ENCODE measurements at places on chromosomes 12 and 14.

- DNase-seq = no peak
Measured at GRCh38 chr14:91029456-91030217, 30.8 kb downstream of the RPS6KA5 start.

DNA sequence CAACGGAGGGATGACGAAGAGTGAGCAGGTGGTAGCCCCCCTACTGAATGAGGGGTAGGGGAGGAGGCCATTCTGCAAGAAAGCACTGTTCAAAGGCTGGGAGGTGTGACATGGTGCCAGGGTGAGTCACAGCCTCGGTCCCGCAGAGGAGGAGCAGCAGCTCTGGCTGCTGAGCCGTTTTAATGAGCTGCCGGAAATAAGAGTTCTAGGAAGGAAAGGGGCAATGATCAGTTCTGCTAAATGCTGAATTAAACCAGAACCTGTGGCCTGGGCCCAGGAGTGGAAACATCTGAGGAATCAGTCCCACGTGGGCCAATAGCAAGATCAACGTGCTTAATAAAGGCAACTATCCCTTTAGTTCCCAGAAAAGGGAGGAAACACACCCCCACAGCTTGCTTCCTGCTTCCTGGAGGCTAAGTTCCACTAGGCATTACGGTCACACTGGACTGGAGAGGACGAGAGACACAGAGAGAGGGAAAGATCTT, 3.6 kb downstream of the ABCD4 start:
- DNase-seq = no peak

GRCh38 chr12:107570721-107571120, 114.9 kb upstream of the PWP1 start:
- no peak for DNase-seq

- DNase-seq = no peak
Measured at GRCh38 chr12:104510145-104510872, 53.6 kb downstream of the CHST11 start.

- no peak for DNase-seq
Measured at GRCh38 chr14:41062826-41063225, 543.9 kb upstream of the LRFN5 start.

DNA sequence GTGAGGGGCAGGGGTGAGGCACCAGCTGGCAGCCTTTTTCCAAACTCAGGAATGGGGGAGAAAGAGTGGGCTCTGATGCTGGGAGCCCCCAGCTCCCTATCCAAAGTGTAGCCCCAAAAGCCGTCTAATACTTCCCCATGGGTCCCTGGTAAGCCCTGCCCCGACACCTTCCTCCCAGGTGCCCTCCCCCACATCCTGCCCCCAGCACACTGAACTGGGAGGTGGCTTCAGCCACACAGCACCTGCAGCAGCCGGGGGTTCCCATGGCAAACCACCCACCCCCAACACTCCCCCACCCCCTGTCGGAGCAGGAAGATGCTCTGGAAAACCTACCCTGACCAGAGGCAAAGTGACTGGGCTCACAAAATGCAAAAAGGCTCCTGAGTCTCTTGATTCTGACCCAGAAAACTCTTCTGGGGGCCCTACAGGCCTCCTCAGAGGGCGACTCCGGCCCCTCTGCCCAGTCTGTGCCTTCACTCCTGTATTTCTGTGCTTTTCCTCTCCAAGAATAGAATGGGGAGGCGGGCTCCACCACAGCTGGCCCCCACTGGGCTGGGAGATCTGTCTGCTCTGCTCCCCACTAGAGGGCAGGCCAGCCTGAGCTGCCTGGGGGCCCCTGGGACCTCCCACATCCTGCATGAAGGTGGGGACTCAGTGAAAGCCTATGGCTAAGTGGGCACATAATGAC, 81.6 kb downstream of the ITPK1 start:
- DNase-seq = peak; percentile 64

GRCh38 chr14:29216268-29217232, 450.0 kb downstream of the FOXG1 start:
- DNase-seq = no peak

DNA sequence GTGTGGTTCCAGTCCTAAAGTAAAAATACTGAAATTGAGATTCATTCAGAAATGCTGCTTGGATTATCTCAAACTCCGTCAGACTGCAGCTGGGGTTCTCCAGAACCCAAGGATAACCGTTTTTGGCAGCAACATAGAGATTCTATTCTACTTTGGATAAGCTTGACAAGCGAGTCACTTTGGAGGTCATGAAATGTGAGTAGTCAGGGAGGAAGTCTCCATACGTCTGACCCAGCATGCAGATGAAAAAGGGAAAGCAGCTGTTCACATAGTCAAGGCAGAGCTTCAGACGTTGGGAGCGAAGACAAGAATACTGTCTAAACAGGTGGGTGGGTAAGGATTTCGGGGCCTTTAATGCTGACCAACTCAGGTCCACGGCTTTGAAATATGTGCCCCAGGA, 14.9 kb upstream of the HSP90B1 start:
- DNase-seq = no peak

GRCh38 chr12:109731231-109731731, 17.7 kb downstream of the FAM222A start:
- DNase-seq = no peak

DNA sequence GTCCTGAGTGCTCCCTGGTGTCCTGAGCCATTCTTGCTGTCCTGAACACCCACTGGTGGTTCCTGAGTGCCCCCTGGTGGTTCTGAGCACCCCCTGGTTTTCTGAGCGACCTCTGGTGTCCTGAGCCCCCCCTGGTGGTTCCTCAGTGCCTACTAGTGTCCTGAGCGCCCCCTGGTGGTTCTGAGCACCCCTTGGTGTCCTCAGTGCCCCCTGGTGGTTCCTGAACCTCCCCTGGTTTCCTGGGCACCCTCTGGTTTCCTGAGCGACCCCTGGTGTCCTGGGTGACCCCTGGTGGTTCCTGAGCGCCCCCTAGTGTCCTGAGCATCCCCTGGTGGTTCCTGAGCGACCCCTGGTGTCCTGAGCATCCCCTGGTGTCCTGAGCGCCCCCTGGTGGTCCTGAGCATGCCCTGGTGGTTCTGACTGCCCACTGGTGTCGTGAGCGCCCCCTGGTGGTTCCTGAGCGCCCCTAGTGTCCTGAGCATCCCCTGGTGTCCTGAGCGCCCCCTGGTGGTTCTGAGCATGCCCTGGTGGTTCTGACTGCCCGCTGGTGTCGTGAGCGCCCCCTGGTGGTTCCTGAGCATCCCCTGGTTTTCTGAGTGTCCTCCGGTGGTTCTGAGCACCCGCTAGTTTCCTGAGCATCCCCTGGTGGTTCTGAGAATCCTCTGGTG, 473.1 kb downstream of the TMEM121 start:
- no peak for DNase-seq

DNA sequence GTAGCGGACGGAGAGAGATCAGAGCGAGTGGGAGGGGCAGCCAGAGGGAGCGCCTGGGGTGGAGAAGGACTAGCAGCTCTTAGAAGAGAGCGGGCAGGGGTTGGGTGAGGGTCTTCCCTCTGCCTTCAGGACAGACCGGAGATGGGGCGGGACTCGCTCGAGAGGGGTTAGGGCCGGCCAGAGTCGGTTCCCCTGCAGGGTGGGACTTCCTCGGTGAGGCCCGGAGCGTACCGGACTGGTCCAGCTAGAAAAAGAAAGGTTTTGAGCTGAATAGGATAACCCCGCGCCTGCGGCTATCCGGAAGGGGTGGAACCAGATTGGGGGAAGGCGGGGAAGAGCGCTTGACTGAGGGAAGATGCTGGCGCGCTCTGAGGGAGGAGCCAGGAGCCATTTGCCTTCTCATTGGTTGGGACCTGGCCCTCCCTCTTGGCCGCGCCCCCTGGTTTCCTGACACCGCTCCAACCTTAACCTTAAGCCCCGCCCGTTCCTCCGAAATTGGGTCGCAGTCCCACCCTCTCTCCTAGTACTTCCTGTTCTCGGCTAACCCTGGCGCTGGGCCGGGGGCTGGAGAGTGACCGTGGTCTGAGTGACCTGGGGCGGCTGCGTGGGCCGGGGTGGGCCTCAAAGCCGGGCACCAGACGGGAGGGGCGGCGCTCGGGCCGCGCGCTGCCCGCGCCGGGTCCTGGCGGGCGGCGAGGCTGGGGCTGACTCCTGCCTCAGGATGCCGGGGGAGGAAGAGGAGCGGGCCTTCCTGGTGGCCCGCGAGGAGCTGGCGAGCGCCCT, at the start of gene RNF31:
TSS of gene RNF31 (plus strand) at position 521 of the 783 bp plus-strand sequence. CDS start at position 722, 201 bp downstream.
- peak; percentile 92 for DNase-seq

Measured in nucleus accumbens (tissue), 56 donors.